ENCODE measurements at places on chromosomes 6 and 20. TPM values are rescaled to one million over a fixed set of nuclear protein-coding genes. Genes with fewer than 3 reads are reported as not detected.

DNA sequence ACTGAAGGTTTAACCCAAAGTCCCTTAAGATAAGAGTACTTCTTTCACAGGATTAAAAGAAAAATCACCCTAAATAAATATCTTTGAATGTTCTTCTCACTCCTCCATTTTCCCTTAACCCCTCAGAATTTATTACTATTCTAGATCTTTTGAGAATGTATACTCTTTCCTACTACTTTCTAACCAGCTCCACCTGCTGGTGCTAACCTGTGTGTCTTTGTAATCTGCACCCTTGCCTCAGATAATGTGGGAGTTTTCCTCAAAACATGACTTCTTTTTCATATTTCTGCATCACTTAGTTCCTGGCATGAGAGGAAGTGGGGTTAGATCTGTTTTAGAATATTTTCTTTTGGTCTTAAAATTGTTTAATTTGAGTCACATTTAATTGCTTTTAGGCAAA is 394.2 kb downstream of the BMP2 start:
- no peaks in the 10 kb centered on the region for H3K27me3 ChIP-seq
- H3K4me1 ChIP-seq = no peaks in the 10 kb centered on the region
- no peaks in the 10 kb centered on the region for H3K36me3 ChIP-seq
- no peak for DNase-seq
- no peak overlapping the region for H3K4me3 ChIP-seq

Gene DLL1
- 1.7 TPM for total RNA-seq

- H3K27ac ChIP-seq = no peak overlapping the region
- H3K27me3 ChIP-seq = no peaks in the 10 kb centered on the region
- no peaks in the 10 kb centered on the region for H3K4me1 ChIP-seq
- H3K36me3 ChIP-seq = no peaks in the 10 kb centered on the region
Observed at GRCh38 chr20:40741507-40742106, 52.6 kb upstream of the MAFB start.

GRCh38 chr6:154901876-154902552 is 93.1 kb upstream of the TIAM2 start:
- H3K27me3 ChIP-seq = no peaks in the 10 kb centered on the region
- H3K4me3 ChIP-seq = no peak overlapping the region
- no peak overlapping the region for H3K27ac ChIP-seq
- H3K36me3 ChIP-seq = no peaks in the 10 kb centered on the region
- H3K4me1 ChIP-seq = no peaks in the 10 kb centered on the region

All from CD4-positive, alpha-beta memory T cell (primary cell).